ENCODE measurements at places on chromosomes 13 and 19.

GRCh38 chr13:99367663-99368448 lies 60.7 kb upstream of the GPR183 start:
- DNase-seq = no peak

DNA sequence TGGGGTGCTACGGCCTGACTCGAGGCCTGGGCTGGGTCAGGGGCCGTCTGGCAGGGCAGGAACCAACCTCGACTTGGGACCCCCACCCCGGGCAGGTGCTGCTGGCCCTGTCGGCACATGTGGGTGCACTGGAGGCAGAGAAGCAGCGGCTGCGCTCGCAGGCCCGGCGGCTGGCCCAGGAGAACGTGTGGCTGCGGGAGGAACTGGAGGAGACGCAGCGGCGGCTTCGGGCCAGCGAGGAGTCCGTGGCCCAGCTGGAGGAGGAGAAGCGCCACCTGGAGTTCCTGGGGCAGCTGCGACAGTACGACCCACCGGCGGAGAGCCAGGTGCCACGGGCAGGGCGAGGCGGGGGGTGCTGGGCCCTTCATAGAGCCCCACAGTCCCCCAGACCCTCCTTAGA lies 5.9 kb downstream of the KLC3 start:
- no peak for DNase-seq

- DNase-seq = no peak
Measured at GRCh38 chr19:46812977-46813838, 24.8 kb upstream of the SLC1A5 start.

DNA sequence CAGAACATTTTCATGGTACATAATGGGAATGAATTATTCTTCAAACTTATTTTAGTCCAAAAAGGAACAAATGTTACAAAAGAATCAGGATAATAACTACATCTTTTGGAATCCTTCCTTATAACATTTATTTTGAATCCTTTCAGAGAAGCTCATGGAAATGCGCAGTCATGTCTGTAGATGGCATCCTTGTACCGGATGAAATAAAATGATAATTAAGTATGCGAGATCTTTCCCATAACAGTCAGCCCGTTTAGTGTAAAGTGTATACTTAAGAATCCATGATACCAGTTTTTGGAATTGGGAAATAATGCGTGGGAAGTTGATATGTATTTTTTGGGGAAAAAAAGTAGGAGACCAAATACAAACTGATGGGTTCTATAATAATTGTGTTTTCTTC lies 418.8 kb downstream of the GPC5 start:
- DNase-seq = no peak

- DNase-seq = no peak
Measured at GRCh38 chr13:23899555-23899954, 2.3 kb upstream of the C1QTNF9B start.

DNA sequence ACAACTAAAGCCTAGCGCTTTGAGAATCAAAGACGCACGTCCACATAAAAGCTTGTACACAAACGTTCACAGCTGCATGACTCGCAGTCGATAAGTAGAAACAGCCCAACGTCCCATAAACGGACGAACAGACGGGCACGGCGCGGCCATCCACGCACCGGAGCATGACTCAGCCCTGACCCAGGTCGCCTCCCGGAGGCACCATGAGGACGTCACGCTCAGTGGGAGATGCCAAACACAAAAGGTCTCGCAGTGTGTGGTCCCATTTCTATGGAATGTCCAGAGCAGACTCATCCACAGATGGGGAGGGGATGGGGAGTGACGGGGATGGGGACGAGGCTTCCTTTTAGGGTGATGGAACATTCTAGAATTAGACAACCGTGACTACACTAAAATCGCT lies 9.4 kb downstream of the POLRMT start:
- DNase-seq = no peak

DNA sequence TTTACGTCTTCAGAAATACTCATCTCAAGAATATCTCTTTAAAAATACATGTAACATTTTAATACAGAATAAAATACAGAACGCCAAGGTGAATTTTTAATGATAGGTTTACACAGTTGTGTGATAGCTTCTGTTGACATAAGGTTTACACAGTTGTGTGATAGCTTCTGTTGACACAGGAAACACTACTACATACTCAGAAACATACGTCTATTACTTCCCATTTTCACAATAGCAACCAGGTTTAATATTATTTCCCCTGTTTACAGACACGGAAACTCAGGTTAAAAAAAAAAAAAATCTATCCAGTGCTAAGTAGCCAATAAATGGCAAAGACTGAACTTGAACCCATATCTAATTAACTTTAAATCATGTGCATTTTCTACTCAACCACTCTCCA lies 571.2 kb downstream of the LIG4 start:
- DNase-seq = no peak
